Testis (tissue), 5 donors: ENCODE measurements at places on chromosomes 6 and 20.

GRCh38 chr20:37869334-37869861 is 33.5 kb upstream of the VSTM2L start:
- DNase-seq: no peak

- DNase-seq: no peak
Measured at GRCh38 chr6:6348256-6348655, 27.8 kb upstream of the F13A1 start.

GRCh38 chr20:53660947-53661381 is 67.3 kb upstream of the ZNF217 start:
- DNase-seq: no peak

- no peak for DNase-seq
Measured at GRCh38 chr6:166751051-166751595, 124.1 kb upstream of the RPS6KA2 start.

DNA sequence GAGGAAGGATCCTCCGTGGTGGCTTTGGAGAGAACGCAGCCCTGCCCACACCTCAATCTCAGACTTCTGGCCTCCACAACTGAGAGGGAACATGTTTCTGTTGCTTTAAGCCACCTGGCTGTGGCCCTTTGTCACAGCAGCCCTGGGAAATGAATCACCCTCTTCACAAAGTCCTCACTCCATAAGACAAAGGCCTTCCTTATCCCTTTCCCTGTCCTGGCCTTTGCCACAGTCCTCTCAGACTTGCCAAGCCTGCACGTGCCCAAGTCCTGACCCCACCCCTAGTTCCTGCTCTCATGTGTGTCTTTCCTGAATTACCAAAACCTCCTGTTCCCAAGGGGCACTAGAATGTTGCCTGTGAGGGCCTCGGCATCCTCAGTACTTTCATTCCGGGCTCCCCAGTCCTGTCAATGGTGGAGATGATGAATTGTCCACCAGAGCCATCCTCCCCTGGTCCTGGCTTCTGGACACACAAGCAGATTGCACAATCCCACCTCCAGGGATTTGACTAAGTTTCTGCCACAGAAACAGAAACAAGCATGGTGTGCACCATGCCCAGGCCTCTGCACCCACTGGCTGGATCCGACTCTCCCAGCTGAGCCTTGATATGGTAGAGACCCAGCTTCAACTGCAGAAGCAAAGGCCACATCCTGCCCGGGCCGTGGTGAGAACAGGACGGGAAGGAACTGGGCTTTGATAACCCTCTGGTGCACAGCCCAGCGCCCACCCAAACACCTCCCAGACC is 232.6 kb upstream of the PDE10A start:
- no peak for DNase-seq

- DNase-seq: no peak
Measured at GRCh38 chr6:128156321-128157111, 255.7 kb upstream of the THEMIS start.

- DNase-seq: no peak
Measured at GRCh38 chr6:99345164-99345563, 4.3 kb downstream of the FAXC start.

GRCh38 chr20:37362231-37362792 is 16.4 kb downstream of the SRC start:
- no peak for DNase-seq

DNA sequence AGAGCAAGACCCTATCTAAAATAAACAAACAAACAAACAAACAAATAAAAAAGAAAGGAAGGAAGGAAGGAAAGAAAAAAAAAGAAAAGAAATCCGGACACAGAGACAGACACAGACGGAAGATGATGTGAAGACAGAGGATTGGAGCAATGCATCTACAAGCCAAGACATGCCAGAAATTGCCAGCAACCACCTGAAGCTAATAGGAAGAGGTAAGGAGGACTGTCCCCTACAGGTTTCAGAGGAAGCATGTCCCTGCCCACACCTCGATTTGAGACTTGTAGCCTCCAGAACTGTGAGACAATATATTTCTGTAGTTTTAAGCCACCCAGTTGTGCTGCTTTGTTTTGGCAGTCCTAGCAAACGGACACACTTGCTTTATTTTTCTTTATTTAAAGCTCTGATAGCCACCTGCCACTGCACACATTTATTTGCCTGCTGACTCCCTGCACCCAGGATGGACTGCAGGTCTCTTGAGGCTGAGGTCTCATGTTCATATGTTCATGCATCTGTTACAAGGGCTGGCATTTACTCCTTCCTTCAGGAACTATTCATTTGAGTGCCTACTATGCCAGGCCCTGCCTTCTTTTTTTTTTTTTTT is 20.7 kb upstream of the ZMYND8 start:
- no peak for DNase-seq

GRCh38 chr6:99661870-99662269 is 55.2 kb downstream of the PRDM13 start:
- DNase-seq: no peak

- peak; percentile 35 for DNase-seq
Measured at GRCh38 chr6:163438940-163439335, 24.4 kb downstream of the QKI start.

DNA sequence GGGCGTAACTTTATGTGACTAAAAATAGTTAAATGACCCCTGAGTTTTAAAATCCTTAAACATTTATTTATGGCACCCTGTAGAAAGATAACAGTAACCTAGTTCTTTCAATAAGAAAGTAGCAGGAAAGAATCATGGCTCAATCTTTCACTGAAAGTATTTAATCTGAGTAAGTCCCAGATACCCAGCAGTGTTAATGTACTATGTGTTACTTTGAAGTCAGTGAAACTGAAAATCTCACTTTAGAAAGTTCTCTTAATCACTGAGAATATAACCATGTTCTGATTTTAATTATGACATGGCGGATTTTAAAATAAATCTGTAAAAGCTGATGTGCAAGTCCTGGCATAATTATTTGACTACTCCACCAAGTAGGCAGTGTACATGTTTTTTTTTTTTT is 8.1 kb upstream of the HEY2 start:
- no peak for DNase-seq

DNA sequence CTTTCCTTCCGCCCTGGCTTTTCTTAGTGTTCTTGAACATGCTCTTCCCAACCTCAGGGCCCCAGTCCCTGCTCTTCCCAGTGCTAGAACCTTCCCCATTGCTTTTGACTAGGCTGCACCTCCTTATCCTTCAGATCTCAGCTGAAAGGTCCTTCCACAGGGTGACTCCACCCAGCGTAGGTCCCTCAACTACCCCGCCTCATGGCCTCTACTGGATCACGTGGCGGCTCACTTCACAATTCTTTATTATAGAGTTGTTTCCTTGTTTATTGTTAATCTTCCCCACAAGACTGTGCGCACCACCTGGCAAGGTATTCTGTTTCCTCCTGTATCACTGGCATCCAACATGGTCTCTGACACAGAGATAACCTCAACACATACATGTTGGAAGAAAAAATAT is 31.2 kb downstream of the TTLL9 start:
- DNase-seq: no peak

GRCh38 chr6:26597821-26598220 is 1.1 kb downstream of the ABT1 start:
- DNase-seq: no peak

DNA sequence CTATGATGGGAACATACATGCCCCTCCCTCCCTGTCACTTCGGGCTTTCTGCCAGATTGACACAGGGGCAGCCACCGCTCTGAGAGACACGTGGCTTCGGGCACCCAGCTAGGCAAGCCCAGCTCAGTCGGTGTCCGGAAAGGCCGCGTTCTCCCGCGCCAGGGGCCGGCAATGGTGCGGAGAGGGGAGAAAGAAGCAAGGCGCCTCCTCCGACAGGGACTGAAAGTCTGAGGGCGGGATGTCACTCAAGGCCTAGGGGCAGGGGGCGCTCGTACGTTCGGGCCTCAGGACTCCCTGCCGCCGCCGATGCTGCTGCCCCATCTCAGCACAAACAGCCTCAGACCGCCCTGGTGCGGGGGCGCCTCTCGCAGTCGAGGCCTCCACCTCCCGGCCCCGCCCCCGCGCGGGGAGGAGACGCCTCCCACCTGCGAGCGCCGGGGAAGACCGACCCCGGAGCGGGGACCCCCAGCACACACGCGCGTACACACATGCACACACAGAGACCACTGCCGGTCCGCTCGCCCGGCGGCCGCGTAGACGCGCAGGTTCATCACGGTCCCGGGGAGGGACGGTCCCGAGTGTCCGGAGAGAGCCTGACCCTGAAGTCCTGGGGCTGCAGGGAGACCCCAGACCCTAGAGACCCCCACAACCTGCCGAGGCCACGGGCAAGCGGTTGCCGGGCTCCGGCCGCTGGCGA is 1.9 kb downstream of the GRM4 start:
- peak; percentile 34 for DNase-seq

- DNase-seq: no peak
Measured at GRCh38 chr6:116382587-116382986, 11.8 kb downstream of the DSE start.

GRCh38 chr6:31776989-31777666 is at the start of gene VWA7:
VWA7 (minus strand) TSS chr6:31777328; CDS start chr6:31776779, 549 bp downstream.
- peak; percentile 85 for DNase-seq

GRCh38 chr20:17852323-17852722 is 116.3 kb downstream of the SNX5 start:
- DNase-seq: no peak

DNA sequence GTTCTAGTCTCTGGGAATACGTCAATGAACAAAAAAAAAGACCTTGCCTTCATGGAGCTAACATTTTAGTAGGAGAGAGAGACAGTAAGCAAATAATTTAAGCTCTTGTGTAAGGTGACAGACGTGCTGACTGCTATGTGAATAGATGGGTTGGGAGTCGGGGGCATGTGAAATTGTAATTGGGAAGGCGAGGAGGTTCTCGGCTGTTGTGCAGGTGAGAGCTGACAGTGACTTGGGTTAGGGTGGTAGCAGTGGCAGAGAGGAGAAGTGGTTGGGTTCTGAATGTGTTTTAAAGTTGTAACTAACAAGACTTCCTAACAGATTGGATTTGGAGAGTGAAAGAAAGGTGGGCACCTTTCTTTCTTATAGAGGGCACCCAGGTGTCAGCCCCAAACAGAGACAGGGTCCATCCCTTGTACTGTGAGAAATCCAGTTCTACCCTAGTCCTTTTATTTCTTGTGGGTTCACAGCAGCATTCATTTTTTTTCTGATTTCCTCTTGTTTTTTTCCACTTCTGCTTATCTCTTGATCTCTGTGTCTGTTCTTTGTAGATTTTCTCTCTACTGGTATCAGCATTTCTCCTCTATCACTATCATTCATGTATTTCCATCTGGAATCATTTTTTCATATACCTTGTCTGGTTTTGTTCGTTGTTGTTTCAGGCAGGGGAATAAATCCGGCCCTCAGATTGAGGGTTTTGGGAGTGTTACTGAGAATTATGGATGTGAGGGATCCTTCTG is 15.4 kb upstream of the MYLK2 start:
- DNase-seq: no peak

GRCh38 chr6:15284743-15285142 is 38.9 kb downstream of the JARID2 start:
- DNase-seq: no peak

- DNase-seq: no peak
Measured at GRCh38 chr20:9412309-9412708, 102.1 kb upstream of the LAMP5 start.

DNA sequence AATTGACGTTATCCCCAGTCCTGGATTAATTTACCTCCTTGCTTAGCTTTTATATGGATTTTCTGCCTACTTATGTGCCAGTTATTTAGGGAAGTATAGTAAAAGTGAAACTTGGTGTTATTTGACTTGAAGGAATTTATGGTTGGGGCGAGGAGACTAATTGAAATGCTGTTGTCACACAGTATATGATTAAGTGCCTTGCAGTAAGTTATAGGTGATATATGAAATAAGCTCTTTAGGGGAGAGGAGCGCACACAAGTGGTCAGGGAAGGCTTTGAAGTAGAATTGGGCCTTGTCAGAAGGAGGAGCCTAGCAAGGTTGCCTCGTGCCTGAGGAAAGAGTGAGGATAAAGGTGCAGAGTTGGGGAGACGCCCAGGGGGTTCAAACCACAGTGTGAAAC is 20.5 kb downstream of the NCOA7 start:
- no peak for DNase-seq

DNA sequence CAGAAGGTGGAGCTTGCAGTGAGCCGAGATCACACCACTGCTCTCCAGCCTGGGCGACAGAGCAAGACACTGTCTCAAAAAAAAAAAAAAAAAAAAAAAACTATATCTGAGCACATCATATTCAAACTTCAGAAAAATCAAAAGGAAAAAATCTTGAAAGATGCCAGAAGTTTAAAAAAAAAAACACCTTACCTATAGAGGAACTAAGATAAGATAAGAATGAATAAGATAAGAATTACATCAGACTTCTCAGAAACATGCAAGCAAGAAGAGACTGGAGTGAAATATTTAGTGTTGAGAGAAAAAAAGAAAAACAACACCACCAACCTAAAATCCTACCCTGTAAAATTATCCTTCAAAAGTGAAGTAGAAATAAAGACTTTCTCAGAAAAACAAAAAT is 116.8 kb upstream of the ARID1B start:
- DNase-seq: no peak

DNA sequence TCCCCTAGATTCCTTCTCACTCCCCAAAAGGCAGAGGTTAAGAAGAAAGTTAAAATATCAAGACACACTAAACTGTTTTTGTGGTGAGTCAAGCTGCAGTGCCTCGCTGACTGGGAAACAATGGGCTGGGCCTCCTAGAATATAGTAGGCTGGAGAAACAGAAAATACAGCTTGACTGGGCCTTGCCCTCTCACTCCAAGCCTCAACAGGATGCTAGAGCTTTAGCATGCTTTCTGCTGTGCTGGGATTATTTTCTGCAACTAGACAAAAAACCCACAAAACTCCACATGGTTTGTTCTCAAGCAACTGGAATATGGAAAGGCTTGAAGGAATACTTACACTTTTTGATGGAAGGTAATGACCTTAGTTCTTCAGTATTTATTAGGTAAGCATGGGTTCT is 27.9 kb downstream of the FOXO3 start:
- no peak for DNase-seq

GRCh38 chr6:146337376-146337775 is 206.3 kb upstream of the RAB32 start:
- DNase-seq: no peak

DNA sequence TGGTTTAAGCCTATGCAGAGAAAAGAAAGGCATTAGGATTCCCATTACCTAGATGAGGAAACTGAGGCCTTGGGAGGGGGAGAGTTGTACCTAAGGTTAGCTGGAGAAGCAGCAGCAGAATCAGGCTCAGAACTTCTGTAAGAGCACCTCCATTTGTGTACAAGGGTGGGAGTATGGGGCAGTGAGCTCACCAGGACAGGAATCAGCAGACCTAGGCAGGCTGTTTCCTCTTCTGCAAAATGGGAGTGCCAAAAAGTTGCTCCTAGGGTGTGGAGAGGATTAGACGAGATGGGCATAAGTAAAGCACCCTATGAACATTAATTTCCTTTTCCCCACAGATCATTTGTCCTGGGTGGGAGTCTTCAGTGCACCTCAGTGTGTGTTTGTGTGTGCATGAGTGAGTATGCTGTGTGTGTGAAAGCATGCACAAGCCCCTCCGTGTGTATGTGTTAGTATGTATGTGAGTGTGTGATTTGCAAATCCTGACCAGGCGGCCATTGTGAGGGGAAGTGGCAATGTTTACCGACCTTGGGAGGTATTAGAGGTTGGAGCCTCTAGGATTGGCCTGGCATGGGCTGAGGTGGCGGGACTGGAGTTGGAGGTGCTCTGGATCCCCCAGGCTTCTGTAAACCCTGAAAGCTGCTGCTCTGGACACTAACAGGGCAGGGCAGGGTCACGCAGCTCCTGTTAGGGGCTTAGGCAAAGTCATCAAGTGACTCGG is 78.8 kb downstream of the VEGFA start:
- DNase-seq: no peak

- DNase-seq: no peak
Measured at GRCh38 chr6:152012227-152012626, 204.7 kb downstream of the ESR1 start.
